ENCODE measurements at places on chromosomes 2 and 18.

- DNase-seq, result peak; percentile 75
Measured at GRCh38 chr2:71923887-71924533, 223.7 kb downstream of the CYP26B1 start.

DNA sequence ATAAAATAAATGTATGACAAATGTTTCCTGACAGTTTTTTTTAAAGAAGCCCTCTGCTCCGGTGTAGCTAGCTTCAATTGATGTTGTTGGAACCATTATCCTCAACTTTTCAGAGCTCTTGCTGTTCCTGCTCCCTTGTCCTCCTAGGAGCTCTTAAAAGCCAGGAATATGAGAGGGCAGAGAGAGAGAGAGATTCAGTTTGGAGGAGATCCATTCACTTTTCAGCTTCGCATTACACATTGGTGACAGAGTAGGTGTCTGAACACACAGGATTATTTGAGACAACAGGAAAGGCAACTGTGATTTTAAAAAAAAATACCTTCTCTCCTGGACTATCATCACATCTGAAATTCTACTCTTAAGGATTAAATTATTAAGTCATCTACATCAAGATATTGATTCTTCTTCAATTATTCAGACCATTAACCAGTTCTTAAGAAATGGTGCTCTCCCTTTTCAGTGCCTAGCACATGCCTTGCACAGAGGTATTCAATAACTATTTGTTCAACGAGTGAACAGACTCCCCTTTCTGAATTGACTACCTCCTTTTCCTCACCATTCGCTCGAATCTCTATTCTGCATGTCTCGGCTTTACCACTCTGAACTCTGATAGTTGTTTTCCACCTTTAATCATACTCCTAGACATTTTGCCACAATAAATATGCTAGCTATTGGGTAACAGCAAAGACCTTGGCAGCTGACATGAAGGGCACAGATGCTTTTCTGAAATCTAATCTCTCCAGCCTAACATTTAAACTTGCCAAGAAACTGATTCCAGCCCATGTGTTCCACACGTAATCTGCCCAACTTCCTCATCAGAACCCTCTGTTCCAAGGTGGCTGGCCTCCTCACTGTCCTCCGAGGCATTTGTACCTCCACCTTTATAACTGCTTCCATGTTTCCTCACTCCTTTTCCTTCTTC is 28.6 kb upstream of the SLC35F5 start:
- no peak for DNase-seq

DNA sequence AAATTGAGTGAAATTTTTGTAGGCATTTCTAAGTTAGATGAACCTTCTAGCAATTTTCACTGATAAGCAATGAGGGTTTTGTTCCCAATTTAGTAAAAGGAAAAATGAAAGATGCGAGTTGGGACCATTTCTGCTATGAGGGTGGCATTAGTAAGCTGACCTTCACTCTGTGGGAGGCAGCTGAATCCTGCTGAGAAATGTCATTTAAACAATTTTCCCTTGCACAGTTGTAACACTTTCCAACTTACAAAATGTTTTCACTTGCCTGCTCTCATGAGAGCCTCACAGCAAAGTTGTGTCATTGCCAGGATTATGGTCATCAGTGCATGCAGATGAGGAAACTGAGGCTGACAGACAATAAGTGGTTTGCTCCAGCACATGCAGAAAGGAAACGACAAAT is 527.7 kb downstream of the TNS1 start:
- DNase-seq, result no peak

DNA sequence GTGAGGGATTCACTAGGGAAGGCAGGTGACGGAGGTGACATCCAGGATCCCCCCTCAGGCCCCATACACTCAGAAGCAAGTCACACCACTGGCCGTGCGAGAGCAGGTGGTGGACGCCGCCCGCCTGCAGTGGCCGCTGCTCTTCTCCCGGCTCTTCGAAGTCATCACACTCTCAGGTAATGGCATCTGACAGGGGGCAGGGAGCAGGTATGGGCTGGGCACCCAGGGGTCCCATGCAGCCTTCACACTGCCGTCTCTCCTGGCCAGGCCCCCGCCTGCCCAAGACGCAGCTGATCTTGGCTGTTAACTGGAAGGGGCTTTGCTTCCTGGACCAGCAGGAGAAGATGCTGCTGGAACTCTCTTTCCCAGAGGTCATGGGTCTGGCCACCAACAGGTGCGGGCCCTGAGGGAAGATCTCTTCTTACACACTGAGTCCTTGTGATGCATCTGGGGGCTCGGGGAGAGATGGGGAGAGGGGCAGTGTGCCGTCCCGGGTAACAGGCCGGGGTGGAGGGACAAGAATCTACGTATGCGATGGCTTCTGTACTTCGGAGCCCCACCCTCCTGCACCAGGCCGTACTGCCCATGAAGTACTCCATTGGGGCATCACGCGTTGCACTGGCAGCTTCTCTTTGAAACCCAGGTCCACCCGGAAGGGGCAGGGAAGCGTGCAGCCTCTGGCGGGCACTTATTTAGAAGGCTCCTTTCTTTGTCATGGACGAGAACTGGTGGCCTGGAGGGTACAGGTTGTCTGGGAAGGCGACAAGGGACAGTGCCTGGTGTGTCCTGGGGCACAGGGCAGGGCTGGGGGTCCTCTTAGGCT is 18.8 kb upstream of the GPR17 start:
- peak; percentile 57 for DNase-seq

DNA sequence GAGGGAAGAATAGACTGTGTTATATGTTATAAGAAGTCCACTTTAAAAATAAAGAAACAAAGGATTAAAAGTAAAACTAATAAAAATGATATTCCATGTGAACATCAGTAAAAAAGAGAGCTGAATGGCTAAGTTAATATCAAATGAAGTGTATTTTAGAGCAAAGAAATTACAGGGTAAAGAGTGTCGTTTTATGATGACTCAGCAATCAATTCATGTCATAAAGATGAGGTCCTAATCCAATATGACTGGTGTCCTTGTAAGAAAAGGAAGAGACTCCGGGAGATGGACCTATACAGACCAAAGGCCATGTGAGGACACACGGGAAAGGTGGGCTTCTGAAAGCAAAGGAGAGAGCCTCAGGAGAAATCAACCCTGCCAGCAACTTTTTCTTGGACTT is 615.5 kb upstream of the KLHL29 start:
- DNase-seq, result no peak

DNA sequence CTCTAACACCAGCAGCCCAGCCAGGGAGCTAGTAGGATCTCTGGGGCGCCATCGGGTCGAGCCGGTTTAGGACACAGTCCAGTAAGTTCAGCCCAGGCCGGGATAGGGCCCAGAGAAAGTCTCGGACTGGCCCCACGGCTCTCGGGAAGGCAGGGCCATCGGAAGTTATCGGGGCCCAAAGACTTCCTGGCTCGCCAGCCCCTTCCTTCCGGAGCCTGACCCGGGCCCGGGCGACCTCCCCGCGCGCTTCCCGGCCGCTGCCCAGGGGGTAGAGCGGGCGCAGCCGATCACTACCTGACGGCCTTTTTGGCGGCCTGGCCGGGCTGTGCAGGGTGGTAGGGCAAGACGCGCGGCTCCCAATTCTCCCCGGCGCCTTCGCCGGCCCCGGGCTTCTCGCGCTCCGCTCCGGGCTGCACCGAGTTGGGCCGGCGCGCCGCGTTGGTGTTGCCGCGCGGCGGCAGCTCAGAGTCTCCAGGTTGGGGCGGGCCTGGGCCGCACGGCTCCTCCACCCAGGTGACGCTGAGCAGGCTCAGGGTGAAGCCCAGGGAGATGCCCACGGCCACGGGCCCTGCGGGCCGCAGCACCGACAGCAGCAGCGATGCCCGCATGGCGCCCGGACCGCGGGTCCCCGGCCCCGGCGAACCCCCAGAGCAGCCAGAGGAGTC is 546 bp downstream of the CHPF start:
- peak; percentile 80 for DNase-seq

DNA sequence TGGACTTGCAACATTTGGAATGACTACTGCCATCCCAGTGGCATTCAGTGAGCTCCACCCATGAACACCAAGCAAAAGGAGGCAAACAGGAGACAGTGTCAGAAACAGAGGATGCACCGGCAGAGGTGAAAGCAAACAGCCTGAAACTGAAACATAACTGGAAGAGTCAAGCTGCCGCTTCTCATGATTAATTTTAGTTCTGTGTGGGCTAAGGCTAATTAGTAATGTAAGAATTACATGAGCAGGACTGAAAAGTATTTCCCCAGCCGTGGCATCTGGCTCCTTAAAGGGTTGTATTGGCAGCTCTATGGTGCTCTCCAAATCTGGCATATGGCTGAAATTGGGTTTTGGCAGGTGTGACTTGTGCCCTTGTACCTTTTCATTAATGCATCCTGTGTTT is 1108.1 kb downstream of the TSN start:
- no peak for DNase-seq

DNA sequence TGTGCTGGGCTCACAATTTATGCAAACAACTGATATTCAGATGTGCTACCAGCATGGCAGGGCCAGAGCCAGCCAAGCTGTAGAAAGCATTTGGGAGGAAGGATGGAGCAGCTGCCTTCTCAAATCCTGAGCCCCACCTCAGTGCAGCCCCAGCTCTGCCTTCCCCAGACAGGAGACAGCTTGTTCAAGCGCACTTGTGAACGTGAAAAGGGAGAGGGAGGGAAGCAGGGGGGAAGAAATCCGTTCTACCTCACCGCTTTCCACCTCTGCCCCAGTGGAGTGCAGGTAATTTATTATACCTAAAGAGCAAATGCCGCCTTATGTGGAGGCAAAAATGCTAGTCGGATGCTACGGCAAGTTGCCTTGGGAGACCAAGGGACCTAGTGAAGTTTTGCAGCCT is 66.0 kb upstream of the SLC14A2 start:
- DNase-seq, result no peak

- no peak for DNase-seq
Measured at GRCh38 chr2:47297767-47298425, 105.1 kb upstream of the MSH2 start.

DNA sequence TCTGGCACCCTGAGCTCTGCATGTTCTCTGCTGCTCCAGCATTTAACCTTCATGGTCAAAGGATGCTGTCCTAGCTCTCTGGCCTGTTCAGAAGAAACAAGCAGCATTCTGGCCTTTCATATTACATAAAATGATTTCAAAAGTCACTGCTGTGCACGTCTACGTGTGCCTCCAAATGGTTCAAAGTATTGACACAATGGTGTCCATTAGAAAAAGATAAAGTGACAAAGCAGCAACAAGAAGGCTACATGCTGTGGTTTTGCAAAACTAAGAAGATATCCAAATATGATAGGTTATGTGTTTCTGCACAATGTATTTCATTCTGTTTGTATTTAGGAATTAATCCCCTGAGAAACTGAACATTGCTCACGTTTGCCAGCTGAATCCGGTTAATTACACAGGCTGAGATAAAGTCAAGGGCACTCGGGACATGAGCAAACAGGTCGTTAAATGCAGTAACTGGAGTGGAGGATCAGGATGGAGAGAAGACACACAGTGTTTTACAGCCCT is 258.5 kb downstream of the DOK6 start:
- DNase-seq, result no peak

GRCh38 chr18:9474108-9474982 is 968 bp upstream of the RALBP1 start:
- DNase-seq, result no peak

GRCh38 chr2:11742702-11743357 is 3.6 kb upstream of the LPIN1 start:
- no peak for DNase-seq

- peak; percentile 37 for DNase-seq
Measured at GRCh38 chr2:96916156-96916630, 46.3 kb upstream of the SEMA4C start.

GRCh38 chr18:41390309-41390708 is 564.7 kb upstream of the PIK3C3 start:
- DNase-seq, result no peak

GRCh38 chr2:237599465-237600110 is 9.1 kb upstream of the RAB17 start:
- no peak for DNase-seq

DNA sequence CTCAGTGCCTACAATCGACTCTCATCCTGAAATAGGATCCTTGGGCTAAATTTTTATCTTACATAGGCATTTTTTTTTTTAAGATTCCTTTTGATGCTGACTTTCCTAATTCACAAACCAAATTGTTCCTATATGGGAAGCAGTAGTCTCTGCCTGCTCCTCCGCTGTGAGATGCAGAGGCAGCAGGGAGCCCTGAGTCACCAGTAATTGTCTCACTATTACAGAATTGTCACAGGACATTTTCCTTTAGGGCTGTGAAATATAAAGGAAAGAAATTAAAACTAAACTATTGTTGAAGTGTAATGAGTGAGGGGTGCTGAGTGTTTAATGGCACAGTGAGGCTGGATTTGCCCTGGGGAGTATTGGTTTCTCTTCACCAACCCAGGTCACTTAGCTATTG is 63.8 kb downstream of the MYO3B start:
- no peak for DNase-seq

GRCh38 chr2:121710470-121711170 is 26.1 kb downstream of the NIFK start:
- DNase-seq, result no peak

GRCh38 chr2:125658583-125658982 is 997.4 kb upstream of the GYPC start:
- no peak for DNase-seq

DNA sequence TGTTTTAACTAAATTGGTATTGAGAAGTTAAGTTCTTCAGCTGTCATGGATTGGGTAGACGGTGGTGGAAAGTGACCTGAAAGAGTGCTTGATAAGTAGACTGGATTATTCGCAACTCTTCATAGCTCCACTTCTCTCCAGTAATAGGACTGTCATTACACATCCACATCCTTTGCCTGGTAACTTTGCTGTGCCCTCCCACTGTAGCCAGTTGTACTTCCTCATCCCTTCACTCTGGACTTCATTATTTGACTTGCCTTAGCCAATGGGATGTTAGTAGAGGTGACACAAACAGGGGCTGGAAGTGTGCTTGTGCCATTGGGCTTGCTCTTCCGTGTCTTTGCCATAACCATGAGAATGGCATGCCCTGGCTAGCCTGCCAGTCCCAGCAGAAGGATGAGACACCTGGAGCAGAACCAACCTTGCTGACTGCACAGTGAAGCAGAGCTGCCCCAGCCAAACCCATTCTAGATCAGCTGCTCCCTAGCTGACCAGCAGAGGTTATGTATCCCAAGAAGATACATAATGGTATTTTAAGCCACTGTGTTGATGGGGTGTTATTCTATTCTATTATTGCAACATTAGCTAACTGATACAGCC is 16.9 kb downstream of the QPCT start:
- DNase-seq, result no peak

DNA sequence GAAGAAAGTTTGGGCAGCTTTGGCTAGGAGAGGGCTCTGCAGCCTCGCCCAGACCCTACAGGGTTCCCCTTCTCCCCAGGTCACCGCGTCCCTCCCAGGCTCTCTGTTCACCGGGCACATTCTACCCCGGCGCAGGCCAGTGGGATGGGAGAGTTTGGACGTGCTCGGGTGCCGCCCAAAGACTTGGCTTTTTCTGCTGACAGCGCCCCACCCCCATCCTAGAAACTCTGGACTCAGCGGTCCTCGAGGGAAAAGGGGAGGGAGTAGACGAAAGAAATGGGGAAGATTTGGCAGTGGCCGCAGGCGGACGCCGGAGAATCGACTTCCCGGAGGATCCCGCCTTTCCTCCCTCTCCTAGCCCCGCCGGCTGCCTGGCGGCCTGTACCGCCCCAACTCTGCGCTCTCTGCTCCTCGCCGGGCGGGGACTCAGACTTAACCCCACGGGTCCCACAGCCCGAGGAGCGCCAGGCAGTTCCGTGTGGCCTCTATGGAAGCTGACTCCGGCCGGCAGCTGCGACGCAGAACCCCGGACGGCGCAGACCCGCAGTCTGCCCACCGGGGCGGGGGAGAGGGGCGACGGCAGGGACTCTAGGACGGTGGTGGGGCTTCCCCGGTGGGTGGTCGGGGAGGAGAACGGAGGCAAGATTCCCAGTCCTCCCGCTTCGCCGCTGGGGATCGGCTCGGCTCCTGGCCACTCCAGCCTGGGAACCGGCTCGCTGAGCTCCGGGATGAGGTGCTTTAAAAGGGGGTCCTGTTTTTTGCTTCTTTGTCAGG is 863 bp upstream of the SIX2 start:
- DNase-seq, result peak; percentile 91
